ENCODE measurements at places on chromosomes 5 and 9. TPM values are rescaled to one million over a fixed set of nuclear protein-coding genes. Genes with fewer than 3 reads are reported as not detected.

Gene HAVCR1
- not detected for total RNA-seq

Gene C9
- not detected for total RNA-seq

Gene PCDHB3
- 8.0 TPM for total RNA-seq

Gene PCA3
- not detected for total RNA-seq

Gene SH3TC2
- 7.2 TPM for total RNA-seq

DNA sequence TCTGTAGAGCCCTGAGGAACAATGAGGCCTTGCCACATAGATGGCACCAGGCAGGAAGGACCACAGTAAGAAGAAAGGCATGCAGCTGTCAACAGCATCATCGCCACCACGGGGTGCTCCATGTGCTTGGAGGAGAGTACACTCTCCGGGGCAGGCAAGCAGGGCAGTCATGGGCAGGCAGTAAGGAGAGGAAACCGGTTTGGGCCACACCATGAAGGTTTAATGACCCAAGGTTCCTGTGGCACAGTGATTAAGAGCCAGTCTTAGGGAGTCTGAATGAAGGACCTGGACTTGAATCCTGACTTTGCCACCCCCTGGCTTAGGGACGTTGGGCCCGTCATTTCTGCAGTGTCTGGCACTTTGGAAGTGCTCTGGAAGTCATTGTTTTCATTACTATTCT is 80.6 kb upstream of the ZBTB43 start:
- DNase-seq = peak; percentile 61

GRCh38 chr9:130932255-130933079 is 6.6 kb downstream of the FIBCD1 start:
- peak; percentile 88 for DNase-seq

DNA sequence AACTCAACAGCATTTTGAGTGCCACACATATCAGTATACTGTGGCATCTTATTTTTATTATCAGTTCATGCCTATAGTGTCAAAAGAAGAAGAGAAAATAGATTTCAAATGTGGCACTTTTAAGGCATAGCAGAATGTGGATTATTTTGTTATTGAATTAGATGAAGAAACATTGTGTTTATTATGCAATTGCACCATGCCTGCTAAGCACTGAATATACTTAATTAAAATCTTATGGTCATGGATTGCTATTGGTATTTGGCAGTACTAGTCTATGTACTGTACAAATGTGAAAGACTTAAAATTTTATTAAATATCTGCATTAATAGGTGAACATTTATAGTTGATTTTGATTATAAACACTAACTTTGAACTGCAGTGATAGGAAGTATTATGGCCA is 128.8 kb downstream of the FER start:
- no peak for DNase-seq

GRCh38 chr9:116456490-116457088 is 230.5 kb upstream of the TRIM32 start:
- DNase-seq = no peak

DNA sequence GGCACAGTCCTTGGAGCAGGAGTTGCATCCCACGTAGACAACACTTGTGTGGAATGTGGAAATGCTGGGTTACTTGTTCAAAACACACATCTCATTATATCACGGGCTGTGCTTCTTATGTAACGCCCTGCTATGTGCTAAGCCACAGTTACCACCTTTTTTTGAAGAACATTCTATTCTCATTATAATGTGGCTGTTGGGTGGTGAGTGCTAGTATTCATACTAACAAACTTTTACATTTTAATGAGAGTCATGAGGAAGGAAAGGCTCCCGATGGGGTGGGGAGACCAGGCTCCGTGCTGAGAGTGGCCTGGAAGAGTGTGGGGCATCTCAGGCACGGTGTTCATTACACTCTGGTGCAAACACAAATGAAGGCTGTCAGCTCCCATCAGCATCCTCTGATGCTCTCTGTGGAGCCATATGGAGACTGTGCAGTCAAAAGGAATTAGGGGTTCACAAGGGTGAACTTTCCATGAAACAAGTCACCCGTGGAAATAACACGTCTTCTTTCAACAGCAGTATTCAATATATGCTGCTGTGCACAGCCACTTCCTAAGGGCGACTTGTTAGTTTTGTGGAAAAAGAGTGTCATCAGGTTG is 153.1 kb upstream of the RAPGEF1 start:
- no peak for DNase-seq

DNA sequence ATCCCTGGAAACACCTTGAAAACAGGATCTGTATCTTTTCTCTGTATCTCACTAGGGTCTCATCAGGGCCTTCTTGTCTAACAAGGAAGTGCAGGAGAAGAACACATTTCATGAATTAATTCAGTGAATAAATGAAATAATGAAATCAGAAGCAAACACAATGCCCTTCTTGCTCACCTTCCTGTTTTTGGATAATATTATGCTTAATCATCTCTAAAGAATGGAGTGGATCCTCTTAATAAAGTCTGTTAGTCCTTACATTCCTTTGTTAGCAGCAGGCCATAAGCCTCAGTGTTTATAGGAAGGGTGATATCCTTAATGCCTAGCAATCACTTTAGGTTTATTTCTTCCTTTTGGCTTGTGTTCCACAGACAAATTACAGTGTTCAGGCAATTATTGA is 837.1 kb upstream of the SEMA6A start:
- no peak for DNase-seq

GRCh38 chr5:53035868-53036381 is 46.8 kb downstream of the ITGA2 start:
- DNase-seq = peak; percentile 73

GRCh38 chr9:96040591-96041461 is 165.3 kb downstream of the ERCC6L2 start:
- peak; percentile 51 for DNase-seq

DNA sequence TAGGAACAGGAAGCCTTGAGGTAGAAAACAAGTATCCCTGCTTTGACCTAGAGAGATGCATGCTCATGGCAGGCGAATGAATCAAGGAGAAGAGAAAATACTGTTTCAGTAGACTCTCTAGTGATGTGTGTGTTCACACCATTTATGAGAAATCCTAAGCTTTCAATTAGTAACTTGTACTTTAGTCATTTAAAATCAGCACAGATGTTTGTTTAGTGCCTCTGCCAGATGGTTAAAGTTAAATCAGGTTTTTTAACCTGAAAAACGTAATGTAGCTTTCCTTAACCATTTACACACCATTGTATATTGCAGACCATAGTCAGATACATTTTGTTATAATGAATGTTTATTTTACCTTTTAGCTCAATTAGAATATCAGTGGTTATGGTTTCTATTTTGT is 5.0 kb downstream of the TJP2 start:
- DNase-seq = no peak
